ENCODE measurements at places on chromosomes 6 and 20. TPM values are rescaled to one million over a fixed set of nuclear protein-coding genes. Genes with fewer than 3 reads are reported as not detected.

GRCh38 chr20:2688041-2688591, 4.5 kb upstream of the EBF4 start:
- DNase-seq, result peak; percentile 53
- H3K4me1 ChIP-seq, result peaks cover 25% of the 10 kb centered on the region
- H3K4me3 ChIP-seq, result peak overlapping the region; percentile 42
- peaks cover 2% of the 10 kb centered on the region for H3K36me3 ChIP-seq
- H3K27me3 ChIP-seq, result peaks cover 87% of the 10 kb centered on the region
- no peak overlapping the region for H3K27ac ChIP-seq

The OPRM1 gene
- not detected for total RNA-seq

GRCh38 chr20:54566031-54566688, 90.8 kb downstream of the DOK5 start:
- H3K27ac ChIP-seq, result no peak overlapping the region
- no peak for DNase-seq
- no peak overlapping the region for H3K4me3 ChIP-seq
- peaks cover 12% of the 10 kb centered on the region for H3K4me1 ChIP-seq
- no peaks in the 10 kb centered on the region for H3K36me3 ChIP-seq

DNA sequence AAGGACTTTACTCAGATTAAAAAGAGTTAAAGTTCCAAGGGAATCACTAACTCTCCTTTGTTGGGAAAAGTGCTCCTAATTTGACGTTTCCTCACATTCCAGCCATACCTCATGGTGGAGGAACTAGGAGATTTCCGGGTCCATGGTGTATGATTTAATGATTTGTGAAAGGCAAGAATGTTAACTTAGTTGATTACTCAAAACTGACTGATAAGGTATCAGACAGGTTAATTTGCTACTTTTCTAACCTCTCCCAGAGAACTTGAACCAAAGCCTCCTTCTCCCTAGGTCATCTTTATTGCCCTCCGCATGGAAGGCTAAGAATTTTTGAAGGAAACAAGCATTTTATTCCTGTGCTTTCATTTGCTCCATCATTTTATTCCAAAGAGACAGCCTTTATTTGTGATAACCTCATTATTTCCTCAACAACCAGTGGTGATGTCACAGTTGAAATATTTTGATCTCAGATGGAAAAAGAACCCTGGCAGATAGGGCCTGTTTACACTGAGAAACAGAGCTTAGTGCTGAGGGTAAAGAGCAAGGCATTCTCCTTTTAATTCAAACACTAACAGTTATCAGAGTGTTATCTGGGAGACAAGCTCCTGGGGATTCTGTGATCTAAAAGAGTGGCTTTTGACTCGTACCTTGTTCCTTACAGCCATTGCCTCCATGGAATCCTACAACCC, 57.4 kb upstream of the BMP2 start:
- H3K27me3 ChIP-seq, result no peaks in the 10 kb centered on the region
- DNase-seq, result no peak
- no peak overlapping the region for H3K4me3 ChIP-seq
- H3K4me1 ChIP-seq, result no peaks in the 10 kb centered on the region
- H3K27ac ChIP-seq, result no peak overlapping the region

The ULBP1 gene
- total RNA-seq, result 2.3 TPM

DNA sequence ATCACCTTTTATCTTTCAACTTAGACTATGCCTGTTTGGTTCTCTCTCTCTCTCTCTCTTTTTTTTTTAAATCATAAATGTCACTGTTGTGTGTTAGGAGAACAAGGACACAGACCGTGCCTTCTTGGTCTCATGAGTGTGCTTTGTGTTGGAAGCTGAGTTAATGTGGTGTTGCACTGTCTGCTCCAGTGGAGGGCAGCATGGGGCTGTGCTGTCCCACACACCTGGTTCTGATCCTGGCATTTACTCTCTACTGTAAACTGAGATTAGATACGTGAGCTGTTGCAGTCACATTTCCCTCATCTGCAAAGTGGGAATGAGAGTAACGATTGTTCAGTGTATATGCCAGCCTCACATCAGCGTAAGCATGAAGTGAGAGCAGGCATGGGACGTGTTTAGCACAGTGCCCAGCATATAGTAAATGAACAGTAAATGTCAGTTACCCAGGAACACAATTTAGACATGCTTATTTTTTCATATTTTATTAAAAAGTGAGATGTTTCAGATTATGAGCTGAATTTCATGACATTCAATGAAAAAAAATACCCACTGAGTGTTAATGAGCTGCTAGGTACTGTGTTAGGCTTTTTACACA, 161.1 kb downstream of the FARS2 start:
- H3K27me3 ChIP-seq, result no peaks in the 10 kb centered on the region
- peaks cover 23% of the 10 kb centered on the region for H3K36me3 ChIP-seq
- H3K4me3 ChIP-seq, result no peak overlapping the region
- H3K27ac ChIP-seq, result no peak overlapping the region
- no peak for DNase-seq

Measured in neural crest cell (in vitro differentiated cells).